ENCODE measurements at places on chromosomes 4 and X.
A peak's percentile ranks its signal among the peaks of the same experiment; 100 is the strongest.

- H3K36me3 ChIP-seq: no peaks in the 10 kb centered on the region
- H3K27me3 ChIP-seq: no peaks in the 10 kb centered on the region
- no peak overlapping the region for H3K27ac ChIP-seq
- H3K4me3 ChIP-seq: peak overlapping the region; percentile 92
- H3K4me1 ChIP-seq: no peaks in the 10 kb centered on the region
Measured at GRCh38 chrX:41923978-41924683, 777 bp upstream of the CASK start.

DNA sequence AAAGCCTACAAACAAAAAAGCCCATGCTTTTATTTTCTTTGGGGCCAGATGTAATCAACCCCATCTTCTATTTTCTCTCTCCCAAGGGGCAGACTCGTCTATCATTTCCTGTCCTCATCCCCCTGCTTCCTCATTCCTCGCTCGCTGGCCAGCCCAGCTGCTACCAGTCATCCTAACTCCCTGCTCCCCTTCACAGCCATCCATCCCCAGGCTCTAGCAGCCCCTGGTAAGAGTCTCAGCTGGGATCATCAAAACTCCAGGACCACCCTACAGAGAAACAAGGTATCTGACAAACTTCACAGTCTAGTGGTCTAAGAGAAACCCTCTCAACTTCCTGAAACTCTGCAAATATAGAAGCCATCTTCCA, 23.6 kb downstream of the SH3KBP1 start:
- H3K27me3 ChIP-seq: no peaks in the 10 kb centered on the region
- H3K27ac ChIP-seq: no peak overlapping the region
- H3K36me3 ChIP-seq: no peaks in the 10 kb centered on the region
- no peak overlapping the region for H3K4me3 ChIP-seq
- peaks cover 9% of the 10 kb centered on the region for H3K4me1 ChIP-seq

DNA sequence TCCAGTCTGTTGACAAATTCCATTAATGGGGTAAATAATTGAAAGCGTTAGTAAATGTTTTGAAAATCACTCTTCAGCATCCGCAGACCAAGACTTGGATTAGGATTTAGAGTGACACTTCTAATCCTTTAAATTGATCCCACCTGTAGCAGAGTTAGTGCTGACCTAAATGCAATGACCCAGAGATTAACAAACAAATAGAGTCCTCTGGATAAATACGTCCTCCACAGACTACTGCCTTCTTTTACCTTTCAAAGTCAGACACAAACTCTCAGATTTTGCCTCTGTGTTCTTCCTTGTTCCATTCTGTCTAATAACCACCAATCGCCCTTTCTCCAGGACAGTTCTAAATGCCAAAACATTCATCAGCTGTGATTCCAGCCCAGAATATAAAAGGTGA, at the start of gene GUCY2F:
GUCY2F (minus strand) TSS at position 101 of the 400 bp plus-strand sequence. CDS start 6,150 bp downstream, outside the sequence.
- no peak within 1 kb of the TSS for H3K27ac ChIP-seq
- H3K36me3 ChIP-seq: no peaks in the 10 kb centered on the region
- no peak for DNase-seq
- no peaks in the 10 kb centered on the region for H3K4me1 ChIP-seq

DNA sequence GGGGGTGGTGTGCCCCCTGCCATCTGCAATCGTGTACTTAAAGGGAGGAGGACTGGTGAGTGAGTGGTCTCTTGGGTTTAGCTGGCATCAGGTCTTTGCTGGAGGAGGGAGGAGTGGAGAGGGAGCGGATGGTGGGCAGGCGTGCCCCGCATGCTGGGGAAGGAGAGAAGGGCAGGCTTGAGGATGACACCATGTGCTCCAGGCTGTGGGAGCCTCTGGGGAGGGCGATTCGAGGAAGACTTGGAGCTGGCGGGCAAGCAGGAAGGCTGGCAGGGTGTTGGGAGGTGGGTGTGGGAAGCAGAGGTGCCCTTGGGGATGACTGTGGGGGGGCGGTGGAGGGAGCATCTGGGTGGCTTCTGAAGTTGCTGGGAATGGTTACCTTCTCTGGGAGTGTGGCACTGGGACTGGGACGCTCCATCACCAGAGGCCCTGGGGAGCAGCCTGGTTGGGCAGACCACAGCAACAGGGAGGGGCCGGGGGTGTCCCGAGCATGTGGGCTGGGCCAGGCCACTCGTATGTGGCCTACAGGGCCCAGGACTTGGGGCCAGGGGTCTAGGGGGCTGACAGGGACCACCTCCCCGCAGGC, 30.8 kb upstream of the AFAP1 start:
- H3K4me3 ChIP-seq: no peak overlapping the region
- no peak overlapping the region for H3K27ac ChIP-seq
- H3K27me3 ChIP-seq: no peaks in the 10 kb centered on the region
- no peaks in the 10 kb centered on the region for H3K4me1 ChIP-seq
- H3K36me3 ChIP-seq: no peaks in the 10 kb centered on the region
- DNase-seq: no peak

DNA sequence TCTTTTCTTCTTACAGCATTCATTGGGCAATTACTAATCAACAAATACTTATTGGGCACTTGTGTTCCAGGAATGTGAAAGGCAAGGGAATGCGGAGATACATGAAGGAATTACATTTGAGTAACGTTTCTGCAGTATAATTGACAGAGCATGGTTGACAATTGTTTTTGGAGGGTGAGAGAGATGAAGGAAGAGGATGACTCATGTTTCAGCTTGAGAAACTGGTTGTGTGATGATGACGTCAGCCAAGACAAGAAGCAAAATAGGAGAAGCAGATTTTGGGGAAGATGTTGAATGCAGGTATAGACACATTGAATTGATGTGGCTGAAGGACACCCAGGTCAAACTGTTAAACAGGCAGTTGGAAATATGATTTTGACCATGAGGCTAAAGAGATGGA, 8.0 kb upstream of the CPEB2 start:
- no peak overlapping the region for H3K4me3 ChIP-seq
- no peaks in the 10 kb centered on the region for H3K4me1 ChIP-seq

All from H1 (cell line).